ENCODE measurements at places on chromosomes 7 and 10. TPM values are rescaled to one million over a fixed set of nuclear protein-coding genes. Genes with fewer than 3 reads are reported as not detected.

AKR1C2 gene
- 74.6 TPM for total RNA-seq

ATP6V0E2 gene
- total RNA-seq: 21.6 TPM

HABP2 gene
- total RNA-seq: not detected

SPACDR gene
- 1.0 TPM for total RNA-seq

POLL gene
- 2.7 TPM for total RNA-seq

EBLN1 gene
- total RNA-seq: not detected

CYP3A7 gene
- not detected for total RNA-seq

UBN2 gene
- total RNA-seq: 2.3 TPM

GPR26 gene
- not detected for total RNA-seq

FZD1 gene
- 6.9 TPM for total RNA-seq

TLL2 gene
- total RNA-seq: 0.31 TPM

PRKAR2B gene
- total RNA-seq: 9.5 TPM

REEP3 gene
- total RNA-seq: 19.4 TPM

TDRD1 gene
- total RNA-seq: not detected

NKX6-2 gene
- not detected for total RNA-seq

ADCY1 gene
- 2.3 TPM for total RNA-seq

EPHA1 gene
- total RNA-seq: not detected

ZNF804B gene
- 0.17 TPM for total RNA-seq

TUBGCP2 gene
- 54.5 TPM for total RNA-seq

HPSE2 gene
- not detected for total RNA-seq

LRRC4 gene
- not detected for total RNA-seq

SFTPD gene
- total RNA-seq: not detected

NPVF gene
- total RNA-seq: not detected

TMEM236 gene
- 0.04 TPM for total RNA-seq

SPDYE9 gene
- not detected for total RNA-seq

PON3 gene
- not detected for total RNA-seq

VWC2 gene
- total RNA-seq: not detected

AGMO gene
- total RNA-seq: not detected

JAKMIP3 gene
- 0.43 TPM for total RNA-seq

CLCN1 gene
- total RNA-seq: not detected

SGPL1 gene
- 29.7 TPM for total RNA-seq

ZPBP gene
- not detected for total RNA-seq

KNDC1 gene
- total RNA-seq: 0.39 TPM

BTBD16 gene
- not detected for total RNA-seq

ZNF107 gene
- 5.4 TPM for total RNA-seq

SLIT1 gene
- not detected for total RNA-seq

TRPV5 gene
- total RNA-seq: not detected

FKBP9 gene
- total RNA-seq: 167 TPM

COL13A1 gene
- 0.53 TPM for total RNA-seq

XRCC2 gene
- total RNA-seq: 6.8 TPM

All from H4 (cell line).